ENCODE measurements at places on chromosomes 6 and 20. TPM values are rescaled to one million over a fixed set of nuclear protein-coding genes. Genes with fewer than 3 reads are reported as not detected.

DNA sequence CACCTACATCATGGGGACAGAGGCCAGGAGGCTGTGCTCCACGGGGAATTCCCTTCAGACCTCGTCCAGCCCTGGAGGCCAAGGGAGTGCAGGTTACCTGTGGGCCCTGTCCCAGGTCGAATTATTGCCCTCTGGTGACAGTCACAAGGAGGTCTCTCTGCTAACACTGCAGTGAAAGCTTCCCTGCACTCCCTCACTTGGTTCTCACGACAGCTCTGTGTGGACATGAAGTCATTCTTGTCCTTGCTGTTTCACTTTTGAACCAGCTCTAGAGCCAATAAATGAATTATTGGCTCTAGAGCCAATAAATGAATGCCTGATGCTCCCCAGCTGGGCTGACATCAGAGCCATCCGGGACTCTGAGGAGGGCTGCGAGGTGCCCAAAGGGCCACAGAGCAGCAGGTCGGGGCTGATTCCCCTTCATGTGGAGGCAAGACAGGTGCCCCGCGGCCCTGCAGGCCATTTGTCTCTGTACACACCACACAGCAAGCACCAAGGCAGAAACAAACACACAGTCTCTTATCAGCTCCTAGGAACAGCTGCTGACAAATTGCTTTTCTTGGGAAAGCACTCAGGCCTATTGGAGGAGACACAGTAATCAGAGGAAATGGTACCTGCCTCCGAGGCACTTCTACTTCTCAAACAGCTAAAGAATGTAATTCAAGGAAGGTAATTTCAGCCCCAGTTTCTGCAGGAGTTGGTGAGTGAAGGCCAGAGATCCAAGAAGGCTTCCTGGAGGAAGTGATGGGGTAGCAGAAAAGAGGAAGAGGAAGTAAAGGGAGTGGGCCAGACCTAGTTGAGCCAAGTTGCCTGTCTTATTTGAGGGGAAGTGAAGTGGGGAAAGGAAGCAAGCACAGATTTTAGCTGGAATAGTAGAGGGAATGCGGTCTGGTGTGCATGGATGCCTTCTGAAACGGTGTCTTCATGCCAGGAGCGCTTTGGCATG lies 27.5 kb upstream of the TBXT start:
- no peak for DNase-seq

DNA sequence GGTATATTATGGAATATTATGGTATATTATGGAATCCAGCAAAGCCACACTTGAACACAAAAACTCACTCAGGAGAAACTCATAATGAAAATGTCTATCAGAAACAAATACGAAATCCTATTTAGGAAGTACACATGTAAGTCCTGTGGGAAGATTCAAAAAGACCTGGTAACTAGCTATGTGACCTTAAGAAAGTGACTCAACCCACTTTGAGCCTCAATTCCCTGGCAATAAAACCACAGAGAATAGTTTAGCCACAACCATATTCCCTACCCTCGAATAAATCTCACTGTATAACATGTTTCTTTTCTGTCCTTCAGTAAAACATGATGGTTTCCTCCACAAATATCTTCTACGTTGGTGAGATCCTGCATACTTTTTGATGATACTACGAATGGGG lies 56.4 kb downstream of the ZMYND8 start:
- DNase-seq, result no peak

GRCh38 chr20:35771367-35771688 lies 487 bp upstream of the PHF20 start:
- no peak for DNase-seq

DNA sequence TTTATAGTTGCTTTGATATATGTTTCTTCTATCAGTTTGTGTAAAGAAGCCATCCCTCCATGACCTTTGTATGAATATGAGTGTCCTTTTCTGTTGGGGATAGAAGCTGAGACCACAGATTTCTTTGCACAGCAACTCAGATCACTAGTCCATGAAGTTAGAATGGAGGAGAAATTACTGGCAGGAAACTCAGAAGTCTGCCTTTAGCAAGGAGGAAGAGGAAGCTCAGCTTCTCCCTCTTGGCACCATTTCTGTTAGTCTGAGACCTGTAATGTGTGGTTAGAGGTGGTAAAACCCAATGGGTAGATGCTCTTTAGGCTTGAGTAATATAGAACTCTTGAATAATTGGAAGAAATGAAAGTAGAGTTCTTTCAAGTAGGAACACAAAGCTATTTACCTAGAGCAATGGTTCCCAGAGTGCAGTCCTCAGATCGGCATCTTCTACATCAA lies 995.3 kb upstream of the FLRT3 start:
- DNase-seq, result no peak

The RAET1L gene
- not detected for total RNA-seq

DNA sequence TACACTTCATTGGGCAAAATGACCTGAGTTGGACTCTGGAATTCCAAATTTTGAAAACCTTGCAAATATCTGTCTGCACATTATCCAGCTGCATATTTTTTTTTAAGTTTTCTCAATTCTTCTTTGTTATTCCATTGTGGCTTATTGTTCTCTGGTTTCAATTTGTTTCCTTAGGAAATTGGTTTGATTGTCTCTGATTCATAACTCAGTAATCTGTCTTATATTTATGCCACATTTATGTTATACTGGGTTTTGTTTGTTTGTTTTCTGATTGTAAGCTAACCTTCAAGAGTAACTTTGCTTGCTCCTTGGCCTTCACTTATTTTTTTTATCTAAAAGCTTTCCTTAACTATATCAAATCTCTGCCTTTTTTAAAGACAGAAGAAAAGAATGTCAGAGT lies 193.3 kb upstream of the PLCB4 start:
- DNase-seq, result no peak

- no peak for DNase-seq
Measured at GRCh38 chr6:5998236-5998635, 8.5 kb downstream of the NRN1 start.

The MUCL3 gene
- 93.5 TPM for total RNA-seq

The GPR6 gene
- not detected for total RNA-seq

DNA sequence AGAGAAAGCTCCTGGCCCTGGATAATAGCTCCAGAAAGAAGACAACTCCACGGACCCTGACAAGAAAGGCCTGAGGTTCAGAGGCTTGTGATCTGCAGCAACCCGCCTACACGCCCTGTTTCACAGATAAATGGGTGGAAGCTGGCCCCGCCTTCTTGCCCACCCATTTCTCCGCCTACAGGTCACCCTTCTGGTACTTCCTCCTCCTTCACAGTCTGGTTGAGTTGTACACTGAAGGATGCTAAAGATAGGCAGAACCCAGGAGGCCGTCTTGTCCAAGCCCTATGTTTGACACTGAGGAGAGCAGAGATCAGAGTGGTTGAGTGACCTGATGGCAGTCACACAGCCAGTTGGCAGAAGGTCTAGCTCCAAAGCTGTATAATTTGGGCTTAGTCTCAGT lies 34.2 kb upstream of the MDGA1 start:
- DNase-seq, result peak; percentile 21

GRCh38 chr20:33672426-33673113 lies 1.7 kb downstream of the NECAB3 start:
- no peak for DNase-seq

DNA sequence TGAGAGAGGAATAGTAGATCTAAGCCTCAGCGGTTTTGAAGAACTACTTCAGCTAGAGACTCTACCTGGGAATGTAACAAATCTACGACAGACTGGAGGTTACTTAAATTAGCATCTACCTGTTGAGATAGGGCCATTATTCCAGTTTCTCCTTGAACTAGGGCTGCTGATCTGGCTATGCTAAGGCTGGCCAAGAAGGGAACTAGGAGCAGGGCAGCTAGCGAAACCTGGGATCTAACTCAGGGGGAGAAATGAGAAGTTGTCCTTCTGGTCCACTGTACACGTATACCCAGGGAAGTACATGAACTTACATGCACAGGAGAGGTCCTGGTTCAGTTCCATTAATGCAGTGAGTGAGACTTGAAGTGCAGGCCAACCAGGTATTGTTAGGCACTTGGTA lies 156.7 kb downstream of the TRIM27 start:
- DNase-seq, result no peak

The CNR1 gene
- total RNA-seq, result 3.7 TPM

The LY6G6D gene
- total RNA-seq, result not detected

The SLC22A23 gene
- 46.0 TPM for total RNA-seq

The HLA-DOA gene
- total RNA-seq, result 8.4 TPM

DNA sequence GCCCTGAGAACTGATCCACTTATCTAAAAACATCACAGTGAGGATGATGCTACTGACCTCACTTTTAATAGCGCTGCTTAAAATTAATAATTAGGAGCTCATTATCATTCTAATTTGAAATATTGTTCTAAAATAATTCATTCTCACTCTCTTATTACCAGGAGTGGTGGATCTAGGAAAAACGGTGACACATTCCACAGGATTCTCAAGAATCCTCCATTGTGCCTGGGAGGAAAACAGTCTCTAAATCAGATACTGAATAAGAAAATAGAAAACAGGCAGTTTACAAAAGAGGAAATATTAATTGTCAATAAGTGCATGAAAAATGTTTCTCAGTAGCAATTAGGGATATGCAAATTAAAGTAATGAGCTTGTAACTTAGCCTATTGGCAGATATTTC lies 187.4 kb downstream of the TENT5A start:
- no peak for DNase-seq

DNA sequence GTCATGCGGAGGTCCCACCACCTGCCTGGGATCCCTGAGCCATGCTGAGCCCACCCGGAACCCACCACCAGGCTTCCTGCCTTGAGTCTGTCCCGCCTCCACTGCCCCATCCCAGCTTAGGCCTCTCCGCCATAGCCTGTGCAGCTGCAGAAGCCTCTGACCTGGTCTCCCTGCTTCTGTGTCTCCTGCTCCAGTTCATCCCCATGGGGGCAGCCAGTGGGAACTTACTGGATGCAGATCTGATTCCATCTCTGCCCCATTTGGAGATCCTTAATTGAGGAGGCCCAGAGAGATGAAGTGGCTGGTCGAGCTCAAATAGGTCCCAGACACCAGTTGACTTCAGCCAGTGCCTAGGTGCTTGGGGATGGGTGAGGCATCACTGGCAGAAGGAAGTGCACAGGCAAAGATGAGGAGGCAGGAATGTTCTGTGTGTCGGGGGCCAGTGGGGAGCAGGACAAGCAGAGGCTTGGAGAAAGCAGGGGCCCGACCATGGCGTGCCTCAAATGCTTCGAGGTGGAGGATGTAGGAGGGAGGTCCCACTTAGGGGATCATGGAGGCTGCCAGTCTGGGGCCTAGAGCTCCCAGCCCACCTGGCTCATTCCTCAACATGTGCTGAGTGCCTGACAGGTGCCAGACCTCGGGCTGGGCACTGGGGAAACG lies 112.8 kb downstream of the TOX2 start:
- DNase-seq, result no peak

- no peak for DNase-seq
Measured at GRCh38 chr6:163640641-163641040, 226.1 kb downstream of the QKI start.

The MDFI gene
- 7.3 TPM for total RNA-seq

DNA sequence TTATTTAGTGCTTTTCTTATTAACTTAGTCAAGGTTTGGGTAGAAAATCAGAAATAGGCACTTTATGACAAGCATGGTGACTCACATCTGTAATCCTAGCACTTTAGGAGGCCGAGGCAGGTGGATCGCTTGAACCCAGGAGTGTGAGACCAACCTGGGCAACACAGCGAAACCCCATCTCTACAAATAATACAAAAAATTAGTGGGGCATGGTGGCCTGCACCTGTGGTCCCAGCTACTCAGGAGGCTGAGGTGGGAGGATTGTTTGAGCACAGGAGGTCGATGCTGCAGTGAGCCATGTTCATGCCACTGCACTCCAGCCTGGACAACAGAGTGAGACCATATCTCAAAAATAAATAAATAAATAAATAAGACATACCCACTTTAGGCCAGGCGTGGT lies 51.3 kb upstream of the THEMIS start:
- DNase-seq, result no peak

GRCh38 chr6:108277295-108277694 lies 16.5 kb upstream of the SNX3 start:
- DNase-seq, result no peak

The ECT2L gene
- 0.14 TPM for total RNA-seq

- no peak for DNase-seq
Measured at GRCh38 chr6:144922120-144922722, 637.1 kb downstream of the UTRN start.

GRCh38 chr20:59421920-59422637 lies 121.7 kb downstream of the EDN3 start:
- DNase-seq, result no peak

GRCh38 chr6:144481527-144481926 lies 196.4 kb downstream of the UTRN start:
- DNase-seq, result no peak

- DNase-seq, result no peak
Measured at GRCh38 chr20:17939622-17940223, 28.9 kb downstream of the SNX5 start.

The MAP1LC3A gene
- 94.4 TPM for total RNA-seq
